ENCODE measurements at places on chromosomes 2 and 18.
A peak's percentile ranks its signal among the peaks of the same experiment; 100 is the strongest.

- DNase-seq = no peak
These were observed 35.8 kb upstream of the ZNF804A start for GRCh38 chr2:184562532-184562931.

GRCh38 chr2:24888177-24888576 lies 31.9 kb downstream of the ADCY3 start:
- DNase-seq = no peak

- no peak for DNase-seq
These were observed 124.4 kb downstream of the CCDC178 start for GRCh38 chr18:33316146-33316587.

- DNase-seq = peak; percentile 28
These were observed 19.2 kb downstream of the E2F6 start for GRCh38 chr2:11446733-11447248.

GRCh38 chr2:102357937-102358336 lies 2.3 kb downstream of the IL18R1 start:
- DNase-seq = no peak

DNA sequence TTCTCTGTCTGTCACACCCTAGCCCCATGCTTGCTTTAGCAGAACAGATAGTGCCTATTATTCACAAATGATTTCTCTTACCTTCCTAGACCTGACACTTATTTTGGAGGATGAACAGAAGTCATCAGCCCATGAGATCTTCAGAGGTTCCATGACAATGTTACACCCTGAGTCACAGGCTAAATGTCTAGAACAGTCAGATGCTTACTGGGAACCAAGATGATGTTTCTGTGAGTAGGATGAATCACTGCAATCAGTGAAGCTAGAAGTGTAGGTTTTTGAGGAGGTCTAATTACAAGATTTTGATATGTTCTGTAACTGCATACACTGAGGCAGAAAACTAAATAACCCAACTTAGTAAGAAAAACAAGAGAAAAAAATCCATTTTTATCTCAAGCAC lies 123.0 kb upstream of the THUMPD2 start:
- DNase-seq = no peak

- no peak for DNase-seq
These were observed 117.3 kb downstream of the CTIF start for GRCh38 chr18:48656176-48656575.

- no peak for DNase-seq
These were observed 14.9 kb upstream of the GALR1 start for GRCh38 chr18:77234504-77235365.

DNA sequence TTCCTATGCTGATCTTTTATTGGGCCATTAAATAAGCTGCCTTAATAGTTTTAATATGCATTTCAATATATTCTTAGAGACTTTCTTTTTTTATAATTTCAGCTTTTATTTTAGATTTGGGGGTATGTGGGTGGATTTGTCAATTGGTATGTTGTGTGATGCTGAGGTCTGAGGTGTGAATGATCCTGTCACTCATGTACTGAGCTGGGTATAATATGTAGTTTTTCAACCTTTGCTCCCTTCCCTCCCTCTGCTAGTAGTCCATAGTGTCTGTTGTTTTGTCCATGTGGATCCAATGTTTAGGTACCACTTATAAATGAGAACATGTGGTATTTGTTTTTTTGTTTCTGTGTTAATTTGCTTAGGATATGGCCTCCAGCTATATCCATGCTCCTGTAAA lies 35.5 kb upstream of the PROKR1 start:
- no peak for DNase-seq

DNA sequence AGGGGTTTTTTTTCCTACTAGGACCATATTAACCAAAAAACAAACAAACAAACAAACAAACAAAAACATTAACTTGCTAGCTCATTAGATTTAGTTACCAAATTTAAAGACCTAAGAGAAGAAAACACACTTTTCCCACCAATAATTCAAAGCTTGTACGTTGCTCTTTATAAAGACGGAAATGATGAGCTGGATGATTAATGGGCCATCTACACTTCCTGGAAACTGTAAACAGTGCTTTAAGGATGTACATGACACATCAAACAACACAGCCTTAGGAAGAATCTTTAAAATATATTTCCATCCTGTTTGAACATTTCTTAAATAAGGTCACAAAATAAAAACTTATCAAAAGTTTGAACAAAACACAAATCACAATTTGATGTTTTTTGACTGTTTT lies 982 bp downstream of the BMP10 start:
- no peak for DNase-seq

GRCh38 chr2:180124273-180125139 lies 117.4 kb upstream of the CWC22 start:
- DNase-seq = no peak

DNA sequence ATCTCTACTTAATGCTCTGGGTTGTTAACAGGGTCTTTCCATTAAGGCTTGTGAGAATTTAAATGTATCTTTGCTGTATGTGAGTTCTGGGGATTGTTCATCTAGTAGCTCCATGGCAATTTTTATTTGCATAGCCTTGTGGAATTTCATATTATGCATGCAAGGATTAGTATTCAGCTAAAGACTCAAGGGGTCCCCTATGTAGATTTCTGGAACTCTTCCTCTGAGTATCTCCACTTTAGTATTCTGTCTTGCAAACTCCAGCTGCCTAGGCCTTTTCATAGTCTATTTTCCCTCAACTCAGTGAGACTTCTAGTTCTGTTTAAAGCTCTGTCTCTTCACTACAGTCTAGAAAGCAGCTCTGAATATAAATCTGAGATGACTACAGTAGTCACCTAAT lies 304.6 kb upstream of the REV1 start:
- no peak for DNase-seq

DNA sequence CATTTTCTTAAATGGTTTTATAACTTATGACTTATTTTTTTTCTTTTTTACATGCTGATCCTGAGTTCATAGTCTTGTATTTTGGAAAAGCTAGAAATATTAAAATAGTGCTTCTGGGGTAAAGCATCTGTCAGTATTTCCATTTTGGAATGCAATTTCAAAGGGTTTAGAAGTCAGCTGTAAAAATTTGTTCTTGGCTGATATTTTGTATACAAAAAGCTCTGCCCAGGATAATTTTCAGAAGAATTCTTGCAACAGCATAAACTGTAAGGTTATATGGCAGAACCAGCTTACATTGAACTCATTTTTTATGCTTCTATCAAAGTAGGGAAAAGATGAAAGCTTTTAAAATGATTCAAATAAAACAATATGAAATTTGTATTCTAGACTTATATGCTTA lies 97.4 kb downstream of the DIS3L2 start:
- DNase-seq = no peak

DNA sequence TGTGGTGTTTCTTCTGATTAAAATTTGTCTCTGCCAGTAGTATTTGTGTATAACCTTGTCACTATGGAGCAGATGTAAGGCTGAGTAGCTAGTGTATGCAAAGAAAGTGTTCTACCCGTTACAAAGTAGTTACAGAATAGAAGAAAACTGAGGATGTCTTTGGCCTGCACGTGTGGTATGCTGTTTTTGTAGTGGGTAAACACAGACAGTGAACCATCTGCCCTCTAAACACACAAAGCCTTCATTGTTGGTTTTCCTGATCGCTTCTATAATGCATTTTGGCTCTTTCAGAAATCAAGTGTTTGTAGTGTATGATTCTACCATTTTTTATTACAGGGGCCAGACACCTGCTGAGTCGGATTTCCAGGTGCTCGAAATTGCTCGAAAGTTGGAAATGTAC lies 61.5 kb downstream of the FARP2 start:
- no peak for DNase-seq

GRCh38 chr2:10035633-10036032 lies 7.7 kb upstream of the KLF11 start:
- DNase-seq = no peak

DNA sequence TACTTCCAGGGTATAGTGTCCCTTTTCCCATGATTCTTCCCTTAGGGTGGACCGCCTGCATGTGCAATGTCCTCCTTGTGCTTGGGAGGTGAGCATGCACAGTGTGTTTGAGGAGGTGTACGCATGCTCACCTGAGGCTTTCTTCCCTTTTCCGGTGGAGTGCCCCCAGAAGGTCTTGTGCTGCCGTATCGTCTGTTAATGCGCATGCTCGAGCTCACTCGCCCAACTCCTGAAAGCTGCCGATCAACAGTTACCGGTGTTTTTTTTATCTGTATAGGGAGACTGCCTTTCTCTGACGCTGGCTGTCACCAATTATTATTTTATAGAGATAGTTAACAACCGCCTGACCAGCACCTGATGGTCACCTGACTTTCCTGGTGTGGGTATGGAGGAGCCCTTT lies 458.8 kb upstream of the MEX3C start:
- no peak for DNase-seq

DNA sequence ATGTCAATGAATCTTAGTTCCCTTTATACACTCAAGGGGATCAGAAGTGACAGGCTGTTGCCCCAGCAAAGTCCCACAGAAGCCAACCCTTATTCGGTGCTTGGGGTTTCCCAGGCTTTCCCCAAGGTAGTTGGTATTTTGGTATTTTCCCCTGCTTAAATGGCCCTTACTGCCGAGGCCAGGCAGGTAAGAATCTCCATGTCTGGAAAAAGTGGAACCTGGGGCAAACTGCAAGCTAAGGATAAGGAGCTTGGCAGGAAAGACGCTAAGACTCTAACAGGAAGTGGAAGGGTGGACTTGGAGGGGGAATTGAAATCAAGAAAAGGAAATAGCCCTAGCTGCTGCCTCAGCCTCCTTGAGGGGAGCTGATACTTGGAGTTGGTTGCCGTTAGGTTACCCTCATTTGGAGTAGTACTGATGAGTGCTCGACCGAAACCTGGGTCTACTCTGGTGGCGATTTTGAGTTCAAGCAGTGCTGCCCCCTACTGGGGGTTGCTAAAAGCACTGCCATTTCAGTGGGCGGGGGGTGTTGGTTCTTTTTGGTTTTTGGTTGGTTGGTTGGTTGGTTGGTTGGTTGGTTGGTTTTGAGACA lies 3.3 kb upstream of the GPBAR1 start:
- peak; percentile 66 for DNase-seq

DNA sequence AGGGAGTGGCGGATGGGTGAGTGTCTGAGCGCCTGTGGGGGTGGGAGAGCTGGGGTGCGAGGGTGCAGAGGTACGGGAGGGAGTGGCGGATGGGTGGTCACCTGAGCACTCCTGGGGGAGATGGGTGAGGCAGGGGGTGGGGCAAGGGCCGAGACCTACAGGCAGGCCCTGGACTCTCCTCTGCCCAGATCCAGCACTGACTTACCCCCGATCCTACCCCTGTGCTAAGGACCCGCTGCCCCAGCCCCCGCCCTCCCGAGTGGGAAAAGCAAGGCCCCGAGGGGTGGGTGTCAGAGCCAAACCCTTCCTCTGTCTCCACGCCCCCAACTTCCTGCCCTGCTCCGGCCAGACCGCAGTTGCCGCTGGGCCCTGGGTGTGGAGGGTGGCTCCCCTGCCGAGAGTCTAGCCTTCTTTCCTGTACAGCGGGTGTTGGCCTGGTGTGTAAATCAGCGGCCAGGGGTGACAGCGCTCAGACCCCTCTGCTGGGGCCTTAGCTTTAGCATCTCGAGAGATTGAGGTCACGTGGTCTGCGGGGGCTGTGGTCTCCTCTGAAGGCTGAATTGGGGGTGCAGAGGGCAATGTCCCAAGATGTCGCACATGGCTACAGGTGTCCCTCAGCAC lies 12.5 kb downstream of the BOK start:
- DNase-seq = no peak

DNA sequence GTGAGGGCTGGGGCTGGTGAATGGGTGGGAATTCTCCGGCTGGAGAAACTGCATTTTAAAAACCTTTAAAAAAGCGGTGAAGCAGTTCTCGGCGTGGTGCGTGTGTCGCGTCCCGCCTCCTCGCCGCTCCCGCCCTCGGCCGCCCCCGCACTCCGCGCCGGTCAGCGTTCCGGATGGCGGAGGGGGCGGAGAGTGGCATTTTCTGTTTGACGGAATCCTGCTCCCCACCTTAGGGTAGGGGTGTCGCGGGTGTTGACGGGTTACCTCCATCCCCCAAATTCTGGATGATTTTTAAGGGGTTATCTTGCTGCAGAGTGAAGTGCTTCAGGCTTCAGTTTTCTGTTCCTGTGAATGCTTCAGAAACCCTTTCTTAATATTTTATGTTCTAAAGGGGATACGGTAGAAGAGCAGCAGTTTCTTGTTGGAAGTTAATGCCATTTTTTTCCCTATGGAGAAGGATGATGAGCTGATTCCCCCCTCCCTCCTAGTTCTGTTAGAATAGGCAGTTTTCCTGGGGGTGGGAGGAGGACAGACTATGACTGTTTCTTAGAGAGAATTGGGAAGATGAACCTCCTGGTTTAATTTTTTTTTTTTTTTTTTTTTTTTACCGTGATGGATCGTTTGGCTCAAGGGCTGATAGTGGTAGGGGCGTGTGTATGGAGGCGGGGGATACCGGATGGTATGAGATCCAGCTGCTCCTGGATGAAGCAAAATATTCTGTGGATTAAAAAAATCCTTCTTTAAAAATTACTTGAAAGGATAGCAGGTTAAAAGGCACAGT lies 756 bp downstream of the ABI2 start:
- DNase-seq = peak; percentile 17

- DNase-seq = no peak
These were observed 5.1 kb upstream of the PAX8 start for GRCh38 chr2:113283704-113284284.

DNA sequence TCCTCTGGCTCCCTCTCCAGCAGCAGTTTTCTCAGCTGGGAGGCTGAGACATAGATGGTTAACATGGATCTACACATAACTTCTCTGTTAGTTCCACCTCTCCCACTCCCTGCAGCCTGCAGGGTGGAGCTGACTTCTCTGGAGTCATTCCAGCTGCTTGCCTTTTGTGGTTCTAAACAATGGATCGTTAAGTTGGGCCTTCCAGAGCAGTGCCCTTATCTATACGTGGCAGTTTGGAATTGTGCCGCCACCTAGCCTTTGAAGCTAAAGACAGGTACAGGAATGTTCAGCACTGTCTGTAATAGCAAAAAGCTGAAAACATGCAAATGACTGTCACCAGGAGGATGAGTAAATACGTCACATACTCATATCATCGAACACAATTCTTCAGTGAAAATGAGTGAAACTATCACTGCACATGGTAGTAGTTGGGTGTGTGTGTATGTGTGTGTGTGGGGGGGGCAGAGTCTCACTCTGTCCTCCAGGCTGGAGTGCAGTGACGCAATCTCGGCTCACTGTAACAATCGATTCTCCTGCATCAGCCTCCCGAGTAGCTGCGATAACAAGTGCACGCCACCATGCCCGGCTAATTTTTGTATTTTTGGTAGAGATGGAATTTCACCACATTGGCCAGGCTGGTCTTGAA lies 50.3 kb downstream of the SH2D6 start:
- DNase-seq = no peak

DNA sequence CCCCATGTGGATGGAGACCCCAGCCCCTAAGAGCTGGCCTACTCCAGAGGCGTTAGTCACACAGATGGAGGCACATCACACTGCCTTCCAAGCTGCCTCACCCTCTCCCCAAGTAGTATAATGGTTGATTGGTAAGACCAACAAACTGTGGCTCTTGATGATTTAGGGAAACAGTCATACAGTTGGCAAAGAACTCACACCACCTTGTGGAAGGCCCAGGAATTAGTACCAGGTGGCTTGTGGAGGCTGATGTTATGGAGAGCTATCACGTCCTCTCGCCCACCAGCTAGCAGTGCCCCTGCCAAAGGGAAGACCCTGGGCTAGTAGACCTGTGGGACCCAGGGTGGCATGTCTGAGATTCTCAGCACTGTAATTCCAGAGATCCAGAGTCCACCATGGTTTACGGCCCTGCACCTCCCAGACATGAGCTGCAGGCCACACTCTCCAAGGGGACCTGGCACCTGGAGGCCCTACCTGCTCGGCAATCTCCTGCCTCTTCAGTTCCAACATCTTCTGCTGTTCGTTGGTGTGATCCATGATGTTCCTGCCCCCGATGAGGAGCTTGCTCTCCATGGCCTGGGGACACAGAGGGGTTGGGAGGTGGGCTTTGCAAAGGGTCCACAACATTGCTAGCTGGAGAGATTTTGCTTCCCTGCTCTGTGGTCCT lies 26.3 kb downstream of the KIF3C start:
- no peak for DNase-seq
